ENCODE measurements at places on chromosomes 16 and 17.

- peak; percentile 82 for DNase-seq
Observed at GRCh38 chr16:66603537-66604375, 748 bp upstream of the CMTM3 start.

DNA sequence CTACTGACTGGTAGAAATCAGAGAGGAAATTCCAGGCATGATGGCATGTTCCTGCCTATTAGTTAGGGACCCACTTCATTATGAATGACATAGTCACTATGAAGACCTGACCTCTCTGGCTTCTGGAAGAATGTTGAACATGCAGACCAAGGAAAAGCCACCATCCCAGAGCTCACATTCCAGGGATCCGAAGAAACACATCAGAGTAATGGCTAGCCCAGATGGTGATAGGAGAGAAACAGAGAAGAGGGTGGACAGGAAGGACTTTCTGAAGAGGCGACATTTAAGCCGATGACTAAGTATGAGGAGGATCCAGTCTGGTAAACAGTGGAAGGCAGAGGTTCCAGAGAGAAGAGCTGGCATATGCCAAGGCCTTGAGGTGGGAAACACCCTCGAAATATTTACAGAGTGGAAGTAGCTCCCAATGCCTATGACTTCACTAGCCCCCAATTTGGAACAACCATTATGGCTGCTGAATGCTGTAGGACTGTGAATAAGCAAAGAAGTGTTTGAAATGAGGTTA, 216.2 kb downstream of the RBFOX1 start:
- DNase-seq: no peak

DNA sequence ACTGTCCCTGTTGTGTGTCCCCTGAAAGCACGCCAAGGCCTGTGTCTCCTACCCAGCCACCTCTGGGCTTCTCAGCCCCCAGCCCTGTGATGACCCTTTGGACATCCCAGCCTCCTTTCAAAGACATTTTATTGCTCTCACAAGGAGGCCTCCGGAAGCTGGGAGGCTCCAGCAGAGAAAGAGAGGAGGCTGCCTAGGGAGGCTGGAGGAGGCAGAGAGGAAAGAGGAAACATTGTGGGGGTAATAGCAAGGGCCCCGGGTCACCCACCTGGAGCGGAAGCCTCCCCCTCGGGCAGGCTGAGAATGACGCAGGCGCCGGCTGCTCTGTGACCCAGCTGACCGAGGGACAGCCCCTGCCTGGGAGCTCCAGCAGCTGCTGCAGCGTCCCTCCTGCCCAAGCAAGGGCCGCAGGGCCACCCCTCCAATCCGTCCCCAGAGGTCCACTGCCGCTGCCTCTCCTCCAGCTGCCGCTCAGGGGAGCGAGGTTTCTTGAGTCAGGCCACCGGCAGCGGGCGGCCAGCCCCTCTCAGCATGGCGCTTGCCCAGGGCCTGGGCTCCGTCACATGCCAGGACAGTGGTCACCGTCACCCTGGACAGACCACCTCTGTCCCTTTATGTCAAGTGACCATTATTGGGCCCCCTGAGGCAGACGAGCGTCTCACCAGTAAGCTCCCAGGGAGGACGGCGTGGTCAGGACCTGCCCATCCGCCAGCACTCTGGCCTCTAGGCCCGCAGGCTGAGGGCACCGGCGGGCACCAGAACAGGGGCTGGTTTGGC, 29.3 kb downstream of the ACTG1 start:
- DNase-seq: no peak

GRCh38 chr16:11494433-11494832, 92.3 kb downstream of the LITAF start:
- DNase-seq: no peak

DNA sequence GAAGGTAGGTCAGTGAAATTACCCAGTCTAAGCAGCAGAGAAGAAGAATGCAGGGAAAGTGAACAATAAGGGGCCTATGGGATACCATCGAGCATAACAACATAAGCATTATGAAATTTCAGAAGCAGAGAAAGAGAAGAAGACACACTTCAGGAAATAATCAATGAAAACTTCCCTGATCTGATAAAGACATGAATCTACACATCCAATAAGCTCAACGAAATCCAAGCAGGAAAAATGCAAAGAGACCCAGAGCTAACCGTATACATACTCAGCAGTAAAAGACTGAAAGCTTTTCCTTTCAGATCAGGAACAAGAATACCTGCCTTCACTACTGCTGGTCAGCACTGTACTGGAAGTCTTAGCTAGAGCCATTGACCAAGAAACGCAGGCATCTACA, 38.6 kb downstream of the WDR45B start:
- no peak for DNase-seq

DNA sequence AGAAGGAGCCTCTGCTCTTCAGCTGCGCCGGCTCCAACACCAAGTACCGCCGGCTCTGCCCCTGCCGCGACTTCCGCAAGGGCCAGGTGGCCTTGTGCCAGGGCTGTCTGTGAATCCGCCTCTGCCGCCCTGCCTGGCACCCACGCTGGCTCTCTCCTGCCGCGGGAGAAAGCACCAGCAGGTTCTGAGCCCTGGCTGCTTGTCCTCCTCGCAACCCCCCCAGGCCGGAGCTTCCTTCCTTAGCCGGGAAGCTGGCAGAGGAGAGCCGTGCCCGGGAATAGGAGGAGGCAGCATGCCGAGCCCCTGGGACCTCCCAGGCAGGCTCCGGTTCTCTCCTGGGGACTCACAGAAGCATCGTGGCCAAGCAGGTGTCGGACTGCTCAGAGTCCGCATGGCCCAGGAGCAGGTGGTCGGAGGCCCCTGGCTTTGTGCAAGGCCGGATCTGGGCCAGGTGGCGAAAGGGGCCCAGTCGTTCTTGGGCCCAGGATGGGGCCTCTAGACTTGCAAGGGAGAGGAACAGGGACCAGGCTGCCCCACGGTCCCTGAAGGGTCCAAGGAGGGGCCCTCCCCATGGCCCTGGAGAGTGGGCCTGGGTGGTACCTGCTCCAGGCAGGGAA, 80.6 kb downstream of the MGAT5B start:
- no peak for DNase-seq

GRCh38 chr17:1493291-1493980, 950 bp upstream of the MYO1C start:
- DNase-seq: no peak

All from OCI-M1 (cell line).